IPS DF 6.9 (cell line): ENCODE measurements at places on chromosomes 7 and 10.

DNA sequence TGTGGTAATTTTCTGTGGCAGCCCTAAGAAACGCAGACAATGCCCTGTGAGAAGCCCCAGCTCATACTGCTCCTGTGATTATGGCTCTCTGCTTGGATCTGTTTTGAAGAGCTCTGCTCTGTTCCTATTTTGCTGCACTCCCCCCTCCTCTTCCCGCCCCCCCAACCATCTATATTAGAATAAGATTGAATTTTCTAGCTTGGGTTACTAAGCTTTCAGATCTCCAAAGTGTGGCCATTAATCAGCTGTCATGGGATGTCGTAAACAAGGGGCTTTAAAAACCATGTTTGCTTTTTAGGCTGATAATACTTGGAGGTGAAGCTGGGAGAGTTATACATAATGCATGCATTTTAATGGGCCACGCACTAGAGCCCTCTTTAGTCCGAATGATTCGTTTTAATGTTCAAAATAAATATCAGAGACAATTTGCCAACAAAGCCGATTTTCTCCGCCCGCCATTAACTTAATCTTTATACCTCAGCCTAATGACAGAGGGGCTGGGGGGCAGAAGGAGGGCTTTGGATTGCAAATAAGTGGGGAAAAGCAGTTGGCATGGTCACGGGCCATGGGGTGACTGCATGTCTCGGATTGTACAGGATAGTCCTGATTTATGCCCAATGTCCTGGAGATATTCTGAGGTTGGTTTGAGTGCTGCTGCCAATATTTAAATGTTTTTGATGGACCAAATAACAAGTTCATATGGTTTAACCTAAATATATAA lies 165.5 kb downstream of the RPS24 start:
- DNase-seq: no peak

- no peak for DNase-seq
Observed at GRCh38 chr7:75572396-75572795, 80.3 kb downstream of the SPDYE5 start.

GRCh38 chr10:31100115-31100601 lies 68.5 kb upstream of the ZNF438 start:
- DNase-seq: no peak

DNA sequence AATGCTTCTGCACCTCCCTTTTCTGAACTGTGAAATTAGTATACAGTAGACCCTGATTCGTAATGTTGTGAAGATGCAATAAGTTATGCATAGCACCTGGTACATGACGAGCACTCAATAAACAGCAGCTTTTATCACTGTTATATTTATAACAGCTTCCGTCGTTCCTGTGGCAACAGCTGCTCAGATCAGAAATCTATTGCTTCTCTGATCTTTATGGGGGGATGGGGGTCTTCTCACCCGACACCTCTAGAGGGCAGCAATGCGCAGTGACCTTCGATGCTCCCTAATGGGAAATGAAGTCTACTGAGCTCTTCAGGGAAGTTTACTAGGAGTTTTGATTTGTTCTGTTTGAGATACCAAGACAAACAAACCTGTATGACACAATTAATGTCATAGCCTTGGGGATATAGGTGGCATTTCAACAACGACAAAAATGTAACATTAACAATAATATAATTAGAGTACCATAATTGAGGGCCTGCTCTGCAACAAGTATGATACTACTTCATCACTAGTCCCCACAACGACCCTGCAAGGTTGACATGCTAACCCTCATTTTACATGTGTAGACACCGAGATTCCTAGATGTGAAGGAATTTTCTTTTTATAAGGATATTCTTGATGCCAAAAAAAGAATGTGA lies 289.6 kb downstream of the SFMBT2 start:
- peak; percentile 60 for DNase-seq

- DNase-seq: no peak
Observed at GRCh38 chr7:142913566-142913965, 20.0 kb downstream of the TRPV5 start.

DNA sequence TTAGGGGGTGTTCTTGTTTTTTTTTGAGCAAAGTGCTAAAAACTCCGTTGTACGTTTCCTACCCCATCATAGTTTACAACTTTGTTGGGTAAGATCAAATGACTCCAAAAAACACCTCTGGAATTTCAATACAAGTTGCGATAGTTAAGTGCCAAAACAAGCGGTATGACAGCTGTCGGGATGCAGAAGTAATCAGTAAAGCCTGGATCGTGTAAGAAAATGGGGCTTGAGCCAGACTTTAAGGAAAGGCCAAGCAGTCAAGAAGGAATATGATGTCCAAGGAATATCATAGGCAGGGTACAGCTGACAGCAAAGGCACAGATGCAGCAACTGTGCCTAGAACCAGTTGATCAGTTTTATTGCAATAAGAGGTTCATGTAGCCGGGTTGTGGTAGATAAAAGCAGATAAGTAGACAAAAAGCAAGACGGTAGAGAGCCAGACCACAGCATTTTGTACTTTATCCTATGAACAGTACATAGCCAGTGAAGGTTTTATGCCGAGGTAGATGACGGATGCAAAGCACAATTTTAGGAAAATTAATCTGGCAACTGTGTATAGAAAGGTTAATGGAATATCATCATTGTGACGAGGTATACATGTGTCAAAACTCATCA lies 45.5 kb downstream of the UBE2H start:
- DNase-seq: no peak

- DNase-seq: no peak
Observed at GRCh38 chr10:46226900-46227558, 59.8 kb upstream of the ANTXRL start.

- no peak for DNase-seq
Observed at GRCh38 chr7:70240873-70241272, 642.6 kb downstream of the AUTS2 start.

DNA sequence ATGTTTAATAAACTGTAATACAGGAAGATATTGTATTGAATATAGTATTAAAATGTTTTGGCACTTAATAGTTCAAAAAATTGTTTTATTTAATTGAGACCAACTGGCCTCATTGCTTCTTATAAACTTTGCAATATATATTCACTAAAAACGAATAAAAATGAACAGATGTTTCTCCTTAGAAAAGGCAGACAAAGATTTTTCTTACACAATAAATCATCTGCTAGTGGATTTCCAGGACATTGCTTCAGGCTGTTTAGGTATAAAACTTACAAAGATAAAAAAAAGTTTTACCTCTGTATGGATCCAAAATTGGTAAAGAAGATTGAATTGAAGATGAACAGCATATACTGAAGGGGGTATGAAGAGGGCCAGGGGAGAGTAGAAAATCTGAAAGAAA lies 143.6 kb downstream of the AGMO start:
- DNase-seq: no peak
